ENCODE measurements at places on chromosomes 2 and 18. TPM values are rescaled to one million over a fixed set of nuclear protein-coding genes. Genes with fewer than 3 reads are reported as not detected.

DNA sequence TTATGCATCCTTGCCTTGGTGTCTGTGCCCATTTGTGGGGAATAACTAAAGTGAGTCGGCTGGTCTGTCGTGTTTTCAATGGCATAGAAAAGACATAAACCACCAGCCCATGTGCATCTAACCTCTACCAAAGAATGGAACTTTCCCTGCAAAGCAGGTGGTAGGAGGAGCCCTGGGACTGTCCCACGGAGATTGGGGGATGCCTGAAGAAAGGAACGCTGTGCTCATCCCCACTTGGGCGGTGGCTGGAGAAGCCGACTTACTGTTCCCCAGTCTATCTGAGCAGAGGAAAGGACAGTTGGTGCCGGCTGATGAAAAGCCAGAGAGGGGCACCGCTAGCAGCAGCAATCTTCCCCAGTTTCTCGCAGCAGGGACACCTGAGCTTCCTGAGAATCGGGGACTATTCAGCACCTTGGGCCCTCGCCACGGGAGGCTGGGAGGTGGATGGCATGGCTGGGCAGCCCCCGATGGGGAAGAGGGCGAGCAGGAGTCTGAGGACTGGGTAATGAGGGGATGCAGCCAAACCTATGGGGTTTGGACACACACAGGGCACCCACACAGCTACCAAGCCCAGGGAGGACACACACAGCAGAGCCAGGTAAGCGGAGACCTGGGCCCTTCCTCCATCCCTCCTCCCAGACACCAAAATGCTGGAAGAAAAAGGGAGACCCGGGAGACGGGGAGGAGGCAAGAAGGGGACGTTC is 53.7 kb upstream of the AGAP1 start:
- DNase-seq = no peak

GRCh38 chr2:43372416-43373081 is 146.1 kb upstream of the ZFP36L2 start:
- no peak for DNase-seq

GRCh38 chr18:8930990-8931616 is 171.4 kb upstream of the NDUFV2 start:
- DNase-seq = no peak

- no peak for DNase-seq
These were observed 10.3 kb upstream of the KYNU start for GRCh38 chr2:142867136-142867535.

GRCh38 chr2:96163415-96163767 is 18.2 kb upstream of the DUSP2 start:
- DNase-seq = no peak

Gene TMEM247
- not detected for total RNA-seq
